Stimulated activated CD4-positive, alpha-beta T cell treated with anti-CD3 and anti-CD28 coated beads, Interleukin-1b, Interleukin-23, amount 100 ng/mL, for 48 hours (primary cell): ENCODE measurements at places on chromosomes 6 and 20.

DNA sequence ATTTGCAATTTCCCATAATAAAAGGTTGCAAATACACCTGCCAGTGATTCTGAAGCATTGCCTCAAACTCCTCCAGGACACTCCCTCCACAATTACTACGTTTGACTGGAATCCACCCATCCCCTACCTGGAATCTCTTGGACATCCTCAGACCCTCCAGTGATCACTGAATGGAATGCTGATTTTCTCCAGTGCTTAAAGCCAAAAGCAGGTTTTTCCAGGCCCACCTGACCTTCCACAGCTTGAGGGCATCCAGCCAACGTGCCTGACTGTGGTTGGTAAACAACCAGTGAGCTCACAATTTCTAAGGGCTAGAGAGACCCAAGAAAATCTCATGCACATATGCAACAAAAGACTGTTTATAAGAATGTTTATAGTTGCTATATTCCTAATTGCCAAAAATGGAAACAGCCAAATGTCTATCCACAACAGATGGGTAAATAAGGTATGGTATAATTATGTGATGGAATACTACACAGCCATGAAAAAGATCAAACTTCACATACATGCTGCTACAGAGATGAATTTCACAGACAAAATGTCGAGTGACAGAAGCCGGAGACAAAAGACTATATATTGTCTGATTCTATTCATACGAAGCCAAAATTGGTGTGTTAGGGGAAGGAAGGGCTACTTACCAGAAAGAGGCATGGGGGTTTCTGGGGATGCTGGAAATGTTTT, 147.1 kb upstream of the RREB1 start:
- no peak for DNase-seq

DNA sequence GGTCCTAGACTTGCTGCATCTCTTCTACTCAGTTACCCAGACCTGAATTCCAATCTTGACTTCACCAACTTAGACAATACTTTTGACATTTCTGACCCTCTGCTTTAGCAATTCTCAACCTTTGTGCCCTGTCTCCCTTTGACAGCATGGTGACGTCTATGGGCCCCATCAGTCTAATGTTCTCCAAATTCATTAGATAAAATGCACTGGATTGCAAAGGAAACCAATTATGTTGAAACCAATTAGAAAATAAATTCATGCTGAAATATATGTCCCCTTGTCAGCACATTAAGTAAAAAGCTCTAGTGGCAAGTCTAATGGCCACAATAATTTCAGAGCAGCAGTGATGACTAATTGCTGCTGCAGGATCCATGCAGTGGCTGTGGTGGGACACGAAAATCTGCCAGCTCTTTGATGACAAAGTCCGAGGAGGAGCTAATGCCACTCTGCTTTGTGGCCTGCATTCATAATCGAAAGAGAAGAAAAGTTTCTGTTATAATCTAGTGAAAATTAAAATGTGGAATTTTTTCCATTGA, 64.0 kb downstream of the BFSP1 start:
- DNase-seq = no peak

GRCh38 chr20:49349694-49350252, 71.9 kb upstream of the ZNFX1 start:
- DNase-seq = no peak

GRCh38 chr6:98525860-98526259, 308.5 kb upstream of the POU3F2 start:
- DNase-seq = no peak

- no peak for DNase-seq
Observed at GRCh38 chr6:144234399-144234798, 50.7 kb upstream of the UTRN start.

GRCh38 chr6:2733324-2733723, 17.4 kb downstream of the MYLK4 start:
- DNase-seq = peak; percentile 62

DNA sequence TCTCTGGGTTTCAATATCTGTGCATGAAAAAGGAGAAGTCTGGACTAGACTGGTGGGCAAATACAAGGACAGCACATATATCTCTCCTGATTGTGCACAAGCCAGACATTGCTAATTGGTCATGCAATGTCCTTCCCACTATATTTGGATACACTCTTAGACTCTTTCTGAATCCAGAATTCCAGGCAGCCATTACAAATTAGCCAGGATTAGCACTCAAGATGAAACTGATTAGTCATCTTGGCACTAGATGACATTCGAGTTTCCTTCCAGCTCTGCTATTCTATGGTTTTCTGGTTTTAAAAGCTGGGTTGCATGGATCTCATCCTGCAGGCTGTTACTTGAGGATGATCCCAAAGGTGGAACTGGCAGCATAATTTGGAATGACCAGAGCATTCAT, 73.2 kb downstream of the SCP2D1 start:
- no peak for DNase-seq

DNA sequence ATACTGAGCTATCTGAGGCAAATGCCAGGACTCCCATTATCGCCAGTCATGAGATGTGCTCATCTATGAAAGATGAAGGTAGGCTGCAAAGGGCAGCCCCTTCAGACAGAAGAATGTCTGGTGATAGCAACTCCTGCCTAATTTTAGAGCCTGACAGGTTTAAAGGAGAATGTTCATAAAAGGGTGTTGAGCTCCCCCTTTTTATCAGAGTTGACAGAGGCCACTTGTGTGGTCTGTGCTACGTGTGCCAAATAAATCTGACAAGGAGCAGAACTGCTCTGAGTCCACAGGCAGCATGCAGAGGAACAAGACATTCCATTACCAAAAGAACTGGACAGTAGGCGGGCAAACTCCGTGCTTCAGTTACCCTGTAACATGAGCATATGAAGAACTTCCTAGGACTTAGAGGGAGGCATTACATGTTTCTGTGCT, 101.8 kb downstream of the PREP start:
- no peak for DNase-seq

DNA sequence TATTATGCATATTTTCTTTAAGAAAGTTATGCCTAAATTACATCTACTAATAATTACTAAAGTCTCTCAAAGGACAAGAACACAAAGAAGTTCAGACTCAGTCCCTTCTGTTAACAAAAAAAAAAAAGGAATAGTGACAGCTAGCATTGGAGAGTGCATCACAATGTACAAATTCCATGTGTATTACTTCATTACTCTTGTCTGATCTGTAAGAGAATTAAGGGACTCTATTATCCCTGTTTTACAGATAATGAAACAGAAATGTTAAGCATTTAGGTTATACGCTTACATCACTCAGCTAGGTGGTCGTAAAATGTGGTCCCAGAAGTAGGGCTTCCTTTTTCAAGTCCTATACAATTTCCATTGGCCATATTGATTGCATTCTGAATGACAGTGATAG, 17.2 kb upstream of the VNN1 start:
- DNase-seq = no peak

GRCh38 chr6:24692415-24692814, 25.5 kb downstream of the ACOT13 start:
- no peak for DNase-seq

- no peak for DNase-seq
Observed at GRCh38 chr20:51660672-51661608, 107.2 kb downstream of the ATP9A start.

- no peak for DNase-seq
Observed at GRCh38 chr6:87212596-87212995, 57.2 kb downstream of the ZNF292 start.

DNA sequence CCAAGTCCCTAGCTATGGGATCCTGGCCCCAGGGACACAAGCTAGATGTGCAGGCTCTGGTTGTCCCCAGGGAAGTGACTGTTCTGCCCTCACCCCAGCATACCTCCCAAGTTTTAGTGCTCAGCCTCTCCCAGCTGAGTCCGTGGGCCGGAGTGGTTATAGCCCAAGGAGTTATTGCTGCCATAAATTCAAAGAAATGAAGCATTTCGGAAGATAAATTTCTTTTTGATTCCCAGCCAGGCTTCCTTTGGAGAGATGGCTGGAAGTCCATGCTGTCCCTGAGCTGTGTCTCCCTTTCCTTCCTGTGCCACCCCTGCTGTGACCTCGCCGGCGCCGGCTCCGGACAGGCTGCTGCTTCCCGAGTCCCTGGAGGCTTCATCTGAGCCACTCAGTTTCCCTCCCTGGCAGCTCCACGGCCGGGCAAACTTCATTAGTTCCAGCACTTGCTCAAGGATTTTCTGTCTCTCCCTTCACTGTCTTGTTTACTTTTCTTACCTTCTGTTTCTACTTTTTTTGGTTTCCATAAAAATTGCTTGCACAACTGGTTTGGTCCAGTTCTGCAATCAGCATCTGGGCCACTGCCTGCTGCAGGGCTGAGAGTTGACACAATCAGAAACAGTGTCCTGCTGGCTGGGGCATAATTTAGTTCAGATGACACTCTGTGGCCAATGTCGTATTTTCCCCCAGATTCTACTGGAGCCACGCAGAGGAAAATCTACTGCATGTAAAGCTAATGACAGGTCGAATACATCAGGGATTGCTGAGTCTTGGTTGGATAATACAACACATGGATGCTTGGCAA, 225.5 kb downstream of the SYNDIG1 start:
- DNase-seq = no peak

DNA sequence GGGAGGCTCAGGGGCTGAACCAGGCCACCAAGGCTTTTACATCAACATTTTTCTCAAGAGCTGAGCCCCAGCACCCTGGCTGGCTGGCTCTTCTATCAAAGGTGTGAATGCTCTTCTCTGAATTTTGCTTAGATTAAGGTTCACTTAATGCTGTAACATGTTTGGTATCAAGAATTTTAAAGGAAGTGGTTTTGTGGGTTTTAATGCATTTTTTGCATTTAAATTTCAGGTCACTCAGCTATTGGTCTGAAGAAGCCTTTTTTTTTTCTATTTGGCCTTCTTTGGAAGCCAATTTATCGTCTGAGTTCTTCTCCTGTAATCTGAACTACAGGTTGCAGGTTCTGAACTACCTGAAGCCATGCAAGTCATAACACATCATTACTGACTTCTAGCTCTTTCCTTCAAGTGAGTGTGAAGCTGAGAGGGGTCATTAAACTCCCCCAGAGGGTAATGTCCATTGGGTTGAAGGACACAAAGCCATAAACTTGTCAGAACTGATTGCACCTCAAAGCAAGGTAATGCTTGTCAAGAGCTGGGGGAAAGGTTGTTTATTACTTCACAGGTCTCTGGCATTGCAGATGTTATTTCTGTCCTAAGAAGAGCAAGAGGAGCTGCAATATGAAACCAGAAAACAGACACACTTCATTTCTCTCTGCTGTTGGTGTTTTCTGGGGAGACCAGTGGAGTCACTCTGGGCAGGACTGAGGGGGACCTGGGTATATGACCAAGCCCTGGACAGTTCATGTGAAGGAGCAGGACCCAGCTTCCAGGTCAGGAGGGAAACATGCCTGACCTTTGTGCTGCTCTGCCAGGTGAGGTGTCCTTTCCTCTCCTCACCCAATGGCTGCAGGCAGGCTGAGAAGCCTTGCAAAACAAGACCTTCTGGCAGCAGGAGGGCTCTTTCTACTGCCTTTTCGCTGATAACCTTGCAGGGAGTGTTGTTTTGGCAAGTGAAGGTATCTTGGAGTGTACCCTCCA, 26.1 kb upstream of the NEDD9 start:
- DNase-seq = no peak

DNA sequence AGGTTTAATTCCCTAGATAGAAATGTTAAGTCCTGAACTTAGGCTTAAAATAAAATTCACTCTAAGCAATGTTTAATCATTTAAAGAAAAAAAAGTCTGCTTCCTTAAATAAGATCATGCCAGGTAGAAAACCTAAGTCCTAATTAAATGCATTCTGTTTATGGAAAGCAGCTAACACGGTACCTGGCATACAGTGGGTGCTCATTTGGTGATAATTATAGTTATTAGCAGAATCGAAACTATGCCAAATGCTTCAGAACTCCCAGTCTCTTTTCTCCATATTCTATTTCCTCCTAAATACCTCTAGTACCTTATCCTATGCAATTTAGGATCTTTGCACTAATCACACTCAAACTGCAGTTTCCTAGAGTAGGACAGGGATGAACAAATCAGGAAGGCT, 331.8 kb downstream of the EPHA7 start:
- DNase-seq = no peak

- DNase-seq = no peak
Observed at GRCh38 chr20:41387444-41387851, 20.8 kb upstream of the EMILIN3 start.

- no peak for DNase-seq
Observed at GRCh38 chr6:83199173-83199862, 6.2 kb downstream of the RWDD2A start.

DNA sequence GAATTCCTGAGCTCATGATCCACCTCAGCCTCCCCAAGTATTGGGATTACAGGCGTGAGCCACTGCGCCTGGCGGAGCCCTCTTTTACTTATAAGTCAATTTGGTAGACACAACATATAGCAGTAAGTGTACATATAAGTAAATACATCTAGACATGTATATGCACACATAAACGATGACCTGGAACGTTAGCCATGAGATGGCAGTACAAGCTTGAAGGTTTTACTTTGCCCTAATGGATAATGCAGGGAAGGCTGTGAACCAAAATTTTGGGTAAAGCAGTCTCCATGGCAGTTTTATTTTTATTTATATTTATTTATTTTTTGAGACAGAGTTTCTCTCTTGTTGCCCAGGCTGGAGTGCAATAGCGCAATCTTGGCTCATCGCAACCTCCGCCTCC, 2.4 kb upstream of the GNMT start:
- no peak for DNase-seq

DNA sequence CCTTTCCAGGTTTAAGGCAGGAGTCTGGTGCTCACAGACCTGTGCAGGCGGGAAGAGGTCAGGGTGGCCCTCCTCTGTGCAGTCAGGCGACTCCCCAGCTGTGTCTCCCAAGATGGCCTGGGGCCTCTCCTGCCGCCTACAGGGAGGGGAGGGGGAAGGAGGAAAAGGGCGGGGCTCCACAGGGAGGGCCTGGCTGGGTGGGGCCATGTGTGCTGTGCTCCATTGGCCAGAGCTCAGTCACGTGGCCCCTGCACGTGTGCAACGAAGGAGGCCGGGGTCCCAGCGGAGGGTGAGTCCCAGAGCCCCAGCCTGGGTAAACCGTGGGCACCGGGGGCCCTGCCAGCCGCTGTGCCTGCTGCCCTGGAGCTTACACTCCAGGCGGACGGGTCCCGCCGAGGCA, 211.6 kb downstream of the ZDHHC14 start:
- no peak for DNase-seq

GRCh38 chr6:139763468-139764210, 389.2 kb upstream of the CITED2 start:
- no peak for DNase-seq

DNA sequence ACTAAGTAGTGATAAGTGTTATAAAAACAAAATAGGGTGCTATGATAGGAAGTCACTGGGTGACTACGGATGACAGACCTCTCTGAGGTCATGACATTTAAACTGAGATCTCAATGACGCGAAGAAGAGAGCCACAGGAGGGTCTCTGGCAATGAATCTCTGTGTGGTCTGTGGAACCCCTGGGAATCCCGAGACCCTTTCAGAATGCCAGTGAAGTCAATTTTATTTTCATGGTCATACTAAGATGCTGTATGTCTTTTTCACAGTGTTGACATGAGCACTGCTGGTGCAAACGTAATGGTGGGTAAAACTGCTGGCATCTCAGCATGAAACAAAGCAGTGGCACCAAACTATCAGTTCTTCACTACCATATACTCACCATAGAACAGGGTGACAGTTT, 155.0 kb downstream of the GJA10 start:
- no peak for DNase-seq
